ENCODE measurements at places on chromosomes 2 and 18.

DNA sequence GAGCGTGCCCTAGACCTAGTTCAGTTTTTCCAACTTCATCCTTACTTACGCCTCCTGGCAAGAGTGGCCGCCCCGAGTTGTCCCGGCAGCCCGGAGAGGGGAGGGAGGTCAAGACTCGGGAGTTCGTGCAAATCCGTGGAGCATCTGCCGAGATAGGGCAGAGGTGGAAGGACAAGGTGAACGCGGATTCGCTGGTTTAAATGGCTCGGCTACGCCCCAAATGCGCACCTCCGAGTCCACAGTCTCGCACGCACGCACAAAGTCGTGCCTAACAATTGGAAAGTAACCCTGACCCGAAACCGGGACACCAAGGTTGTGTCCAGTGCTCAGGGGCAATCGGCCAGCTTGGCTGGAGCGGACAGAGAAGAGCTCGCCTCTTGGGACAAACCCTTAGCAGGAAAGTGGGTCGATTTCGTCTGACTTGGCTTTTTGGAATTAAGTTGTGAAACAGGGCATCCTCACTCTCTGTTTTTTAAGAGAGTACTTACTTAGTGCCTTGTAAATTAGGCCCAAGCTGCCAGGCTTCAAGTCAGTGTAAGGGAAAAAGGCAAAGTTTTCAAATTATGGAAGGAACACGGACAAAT, 726 bp upstream of the SS18 start:
- DNase-seq = peak; percentile 37

DNA sequence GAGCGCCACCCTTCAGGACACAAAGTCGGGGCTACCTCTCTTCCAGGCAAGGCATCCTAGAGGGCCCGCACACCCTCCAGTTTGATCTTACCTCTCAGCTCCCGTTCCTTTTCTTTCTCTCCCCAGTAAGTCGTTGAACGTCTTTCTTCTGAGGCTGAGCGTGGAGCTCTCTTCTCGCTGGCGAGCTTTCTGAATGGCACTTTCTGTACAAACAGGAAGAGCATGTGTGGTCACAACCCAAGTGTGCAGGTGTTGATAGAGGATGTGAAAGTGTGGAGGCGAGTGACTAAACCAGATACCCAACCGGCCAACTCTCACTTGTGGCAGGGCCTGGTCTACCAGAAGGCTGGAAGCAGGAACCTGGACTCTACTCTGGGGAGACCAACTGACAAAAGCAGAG, at the start of gene AFF3:
Gene AFF3, minus strand, starts transcription at position 198 of the 400 bp plus-strand sequence. CDS start 38,136 bp downstream, outside the sequence.
- peak; percentile 55 for DNase-seq

GRCh38 chr2:226728996-226729395, 70.6 kb downstream of the IRS1 start:
- DNase-seq = no peak

DNA sequence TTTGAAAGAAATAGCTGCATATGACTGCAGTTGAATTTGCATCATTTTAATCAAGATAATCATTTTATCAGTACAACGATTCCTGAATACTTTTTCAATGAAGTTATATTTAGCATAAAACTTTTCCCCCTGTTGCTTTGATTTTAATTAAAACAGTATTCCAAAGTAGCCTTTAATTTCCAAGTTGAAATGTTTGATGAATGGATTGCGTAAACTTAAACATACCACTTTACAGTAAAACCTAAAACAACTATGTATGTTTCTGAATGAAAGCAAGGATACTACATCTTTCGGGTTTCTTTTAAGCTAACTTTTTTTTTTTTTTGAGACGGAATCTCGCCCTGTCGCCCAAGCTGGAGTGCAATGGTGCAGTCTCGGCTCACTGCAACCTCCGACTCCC, 1.4 kb downstream of the SPAST start:
- DNase-seq = no peak

DNA sequence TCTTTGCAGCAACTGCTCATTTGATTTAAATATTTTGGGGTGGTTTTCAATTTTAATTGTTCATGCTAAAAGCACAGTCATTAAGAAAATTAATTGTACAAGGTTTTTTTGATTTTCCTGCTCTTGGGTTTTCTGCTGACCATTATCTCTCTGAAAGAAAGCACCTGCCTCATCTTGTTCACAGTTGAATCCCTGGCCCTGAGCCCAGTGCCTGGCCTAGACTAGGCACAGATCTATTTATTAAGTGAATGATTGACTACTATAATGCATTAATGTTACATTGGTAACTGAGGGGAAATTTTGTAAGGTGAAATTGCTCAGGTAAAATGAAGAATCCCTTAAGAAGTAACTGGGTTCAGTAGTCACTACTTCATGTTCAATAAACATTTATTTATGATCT, 22.0 kb downstream of the IL1RL2 start:
- DNase-seq = no peak

- DNase-seq = no peak
Measured at GRCh38 chr2:96948834-96949520, 37.4 kb downstream of the FAM178B start.

DNA sequence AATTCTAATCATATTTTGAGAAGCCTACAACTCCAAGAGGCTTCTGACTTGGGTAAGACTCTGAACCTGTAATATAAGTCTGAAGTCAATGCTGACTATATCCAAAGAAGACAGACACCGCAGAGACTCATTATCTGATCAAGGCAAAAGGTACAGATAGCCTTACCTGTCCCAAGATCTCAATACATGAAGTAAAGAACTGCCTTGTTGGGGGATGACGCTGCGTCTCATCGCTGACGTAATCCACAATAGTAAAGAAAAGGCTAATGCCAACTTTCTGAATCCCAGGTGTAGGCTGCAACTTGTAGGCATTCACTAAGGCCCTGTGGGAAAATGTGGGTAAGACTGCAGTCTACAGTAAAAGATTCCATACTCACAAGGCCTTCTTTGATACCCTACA, 62.1 kb downstream of the SIGLEC15 start:
- DNase-seq = no peak

- DNase-seq = no peak
Measured at GRCh38 chr2:199914372-199914958, 3.4 kb downstream of the C2orf69 start.

DNA sequence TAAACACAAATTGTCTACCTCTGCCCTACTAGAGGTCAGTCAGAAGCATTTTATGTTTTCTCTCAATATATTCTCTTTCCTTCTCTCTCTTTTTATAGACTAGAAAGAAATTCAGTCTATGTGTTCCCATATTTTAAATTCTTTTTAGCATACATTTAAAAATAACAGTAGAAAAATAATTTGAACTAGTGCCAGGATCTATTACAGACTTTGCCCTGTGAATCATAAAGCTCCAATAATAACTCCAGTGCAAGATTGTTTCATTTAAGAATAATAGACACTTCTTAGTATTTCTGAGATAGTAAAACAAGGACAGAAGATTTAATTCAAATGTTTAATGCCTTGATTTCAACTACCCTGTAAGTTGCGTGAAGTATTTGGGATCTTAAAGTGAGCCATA, 60.1 kb downstream of the ITGB6 start:
- DNase-seq = no peak

DNA sequence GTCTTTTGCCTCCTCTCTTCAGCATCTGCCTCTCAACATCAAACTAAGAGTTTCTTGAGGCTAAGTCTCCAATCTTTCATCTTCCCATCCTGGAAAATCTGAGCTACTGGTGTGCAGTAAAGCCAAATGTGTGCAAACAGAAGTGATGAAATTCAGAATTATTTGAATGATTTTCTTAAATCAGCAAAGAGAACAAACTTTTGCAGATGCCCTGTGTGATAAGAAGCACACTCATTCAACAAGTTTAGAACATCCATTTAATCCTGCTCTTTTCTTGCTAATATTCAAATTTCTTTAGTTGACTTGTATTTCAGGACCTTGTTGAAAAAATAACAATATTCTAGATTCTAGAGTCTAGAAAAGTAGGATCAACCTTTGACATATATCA, 1374.9 kb upstream of the CELF4 start:
- DNase-seq = no peak

DNA sequence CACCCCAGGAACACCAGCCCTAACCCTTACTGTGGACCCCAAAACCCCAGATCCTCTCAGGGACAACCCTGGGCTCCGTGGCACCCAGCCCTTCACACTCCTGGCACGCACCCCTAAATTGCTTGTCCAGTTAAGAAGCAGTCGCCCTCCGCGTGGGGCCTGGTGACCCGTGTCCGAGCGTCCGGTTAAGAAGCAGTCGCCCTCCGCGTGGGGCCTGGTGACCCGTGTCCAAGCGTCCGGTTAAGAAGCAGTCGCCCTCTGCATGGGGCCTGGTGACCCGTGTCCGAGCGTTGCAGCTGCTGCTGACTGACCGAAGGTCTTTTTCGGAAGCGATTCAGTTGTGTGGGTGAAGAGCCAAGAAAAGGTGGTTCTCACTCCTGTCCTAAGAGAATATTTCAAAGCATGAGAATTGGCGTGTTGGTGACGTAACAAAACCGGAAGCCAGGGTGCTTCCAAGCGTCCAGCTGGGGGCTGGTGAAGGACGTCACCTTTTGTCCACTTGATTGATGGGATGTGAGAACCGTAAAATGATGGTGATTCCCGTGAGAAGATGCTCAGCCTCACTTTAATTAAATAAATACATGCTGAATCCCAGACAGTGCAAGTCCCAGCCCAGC, 70.5 kb downstream of the KCNG2 start:
- DNase-seq = no peak

- DNase-seq = no peak
Measured at GRCh38 chr2:97913846-97914245, 81.9 kb downstream of the TMEM131 start.

- DNase-seq = no peak
Measured at GRCh38 chr2:2898744-2899143, 478.9 kb downstream of the EIPR1 start.

- no peak for DNase-seq
Measured at GRCh38 chr18:29711932-29712331, 1330.6 kb downstream of the DSC3 start.

- no peak for DNase-seq
Measured at GRCh38 chr18:74631212-74631611, 33.5 kb downstream of the ZNF407 start.

- no peak for DNase-seq
Measured at GRCh38 chr2:165273176-165273575, 34.0 kb downstream of the SCN2A start.

DNA sequence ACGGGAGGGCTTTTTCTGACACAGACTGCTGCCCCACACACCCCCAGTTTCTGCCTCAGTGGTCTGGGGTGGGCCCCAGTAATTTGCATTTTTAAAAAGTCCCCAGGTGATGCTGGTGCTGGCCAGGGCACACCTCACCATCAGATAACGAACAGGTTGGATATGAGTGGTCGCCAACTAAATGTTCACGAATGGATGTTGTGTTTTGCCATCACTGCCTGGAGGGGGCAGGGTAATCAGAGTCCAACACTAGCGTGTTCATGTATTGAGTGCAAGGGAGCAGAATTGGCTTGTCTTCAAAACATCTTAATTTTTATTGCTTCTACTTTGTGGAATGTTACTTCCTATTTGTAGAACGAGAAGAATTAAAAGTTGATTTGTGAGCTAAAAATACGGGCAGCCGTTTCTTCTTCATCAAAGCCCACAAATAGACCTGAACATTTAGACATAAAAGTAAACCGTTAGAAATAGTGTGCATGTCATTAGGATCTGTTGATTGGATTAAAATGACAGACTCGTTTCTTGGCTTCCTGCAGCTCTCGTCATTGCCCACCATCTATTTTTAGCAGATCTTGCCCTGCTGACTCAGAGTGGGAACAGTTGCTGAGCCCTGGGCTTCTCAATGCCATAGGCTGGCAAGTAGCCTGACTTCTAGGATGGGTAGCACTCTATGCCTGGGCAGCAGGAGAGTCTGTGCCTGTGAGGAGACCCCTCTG, 45.2 kb downstream of the NCK2 start:
- DNase-seq = peak; percentile 50

DNA sequence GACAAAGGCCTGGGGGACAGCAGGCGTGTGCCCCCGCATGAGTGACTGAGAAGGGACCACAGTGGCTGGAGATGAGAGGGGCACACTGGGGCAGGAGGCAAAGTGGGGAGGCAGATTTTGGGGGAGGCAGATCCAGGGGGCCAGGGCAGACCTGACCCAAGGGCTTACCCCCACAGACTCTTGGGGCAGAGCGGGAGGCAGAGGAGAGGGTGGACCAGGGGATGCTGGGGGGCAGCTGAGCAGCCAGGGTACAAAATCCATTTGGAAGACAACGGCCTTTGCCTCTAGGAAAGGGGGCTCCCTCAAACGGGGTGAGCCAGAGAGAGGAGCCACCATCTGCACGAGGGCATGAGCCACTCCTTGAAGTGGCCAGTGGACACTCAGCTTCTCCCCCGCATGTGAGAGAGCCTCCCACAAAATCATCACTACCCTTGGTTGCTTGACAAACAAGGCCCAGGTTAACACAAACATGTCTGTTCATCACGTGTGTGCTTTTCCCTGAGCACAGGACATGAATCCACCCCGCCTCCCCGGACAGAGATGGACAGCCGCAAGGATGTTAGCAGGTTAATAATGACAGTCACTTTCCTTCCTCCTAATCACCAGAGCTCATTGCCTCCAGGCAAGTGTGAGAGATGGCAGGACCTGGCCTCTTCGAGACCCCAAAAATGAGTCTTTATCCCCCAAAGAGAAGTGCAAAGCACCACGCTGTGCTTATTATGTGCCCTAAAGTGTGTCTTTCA, 72.0 kb upstream of the RAB6C start:
- no peak for DNase-seq
